ENCODE measurements at places on chromosomes 4 and X.

GRCh38 chrX:23008431-23009099, 8.8 kb downstream of the DDX53 start:
- no peak for DNase-seq

DNA sequence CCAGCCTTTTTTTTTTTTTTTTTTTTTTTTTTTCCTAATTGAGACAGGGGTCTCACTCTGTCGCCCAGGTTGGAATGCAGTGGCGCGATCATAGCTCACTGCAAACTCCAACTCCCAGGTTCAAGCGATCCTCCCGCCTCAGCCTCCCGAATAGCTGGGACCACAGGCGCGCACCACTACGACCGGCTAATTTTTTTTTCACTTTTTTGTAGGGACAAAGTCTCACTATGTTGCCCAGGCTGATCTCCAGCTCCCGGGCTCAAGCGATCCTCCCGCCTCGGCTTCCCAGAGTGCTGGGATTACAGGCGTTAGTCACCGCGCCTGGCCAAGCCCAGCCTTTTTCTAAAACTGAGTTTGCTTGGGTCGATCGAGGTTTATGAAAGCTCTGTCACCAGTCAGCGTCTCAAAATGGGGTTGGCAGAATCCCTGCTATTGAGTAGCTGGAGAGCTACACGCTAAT, 1.3 kb upstream of the OTUD5 start:
- DNase-seq: no peak

GRCh38 chrX:48493890-48494364, 14.9 kb upstream of the PORCN start:
- no peak for DNase-seq

GRCh38 chrX:127129510-127129909, 310.0 kb downstream of the PRR32 start:
- no peak for DNase-seq

DNA sequence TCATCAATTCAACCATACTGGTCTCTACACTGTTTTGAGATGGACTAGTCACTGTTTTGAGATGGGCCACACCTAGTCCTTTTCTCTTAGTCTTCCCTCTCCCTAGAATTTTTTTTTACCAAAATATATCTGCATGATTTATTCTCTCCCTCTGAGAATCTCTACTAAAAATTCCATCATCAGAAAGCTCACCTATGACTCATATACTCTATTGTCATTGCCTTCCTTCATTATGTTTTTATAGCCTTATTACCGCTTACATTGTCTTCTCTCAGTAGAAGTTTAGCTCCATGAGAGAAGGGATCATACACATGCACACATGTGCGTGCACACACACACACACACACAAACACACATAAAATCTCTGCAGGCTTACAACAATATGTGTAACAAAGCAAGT, 303.6 kb downstream of the PCDH10 start:
- DNase-seq: no peak

- no peak for DNase-seq
Observed at GRCh38 chr4:10582059-10582686, 102.4 kb downstream of the CLNK start.

DNA sequence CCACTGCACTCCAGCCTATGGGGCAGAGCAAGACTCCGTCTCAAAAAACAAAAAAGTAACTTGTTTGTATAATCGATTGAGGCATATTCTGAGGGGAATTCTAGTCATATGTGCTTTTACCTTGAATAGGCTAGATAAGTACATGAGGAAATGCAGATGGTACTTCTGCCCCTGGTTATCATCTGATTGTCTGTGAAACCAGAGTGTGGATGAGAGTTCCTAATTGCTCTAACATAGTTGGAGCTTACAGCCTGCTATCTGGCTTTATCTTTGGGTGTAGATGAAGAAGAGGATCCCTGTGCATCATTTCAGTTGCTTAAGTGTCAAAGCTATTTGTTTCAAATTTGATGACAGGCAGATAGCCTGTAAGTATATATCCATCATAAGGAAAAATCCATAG, 205.1 kb downstream of the RAPGEF2 start:
- DNase-seq: no peak

DNA sequence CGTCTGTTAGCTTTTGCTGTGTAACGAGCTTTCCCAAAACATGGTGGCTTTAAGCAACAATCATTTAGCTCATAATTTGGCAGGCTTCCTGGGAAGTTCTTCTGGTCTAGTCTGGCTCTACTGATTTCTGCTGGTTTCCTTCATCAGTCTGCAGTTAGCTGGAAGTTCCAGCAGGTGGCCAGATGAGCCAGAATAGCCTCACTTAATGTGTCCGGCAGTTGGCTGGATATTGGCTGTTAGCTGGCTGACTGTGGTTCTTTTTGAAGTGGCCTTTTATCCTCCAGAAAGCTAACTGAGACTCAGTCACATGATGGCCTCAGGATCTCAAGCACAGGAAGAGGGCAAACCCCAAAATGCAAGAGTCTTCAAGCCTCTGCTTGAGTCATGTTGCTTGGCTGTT, 34.9 kb downstream of the FTHL17 start:
- peak; percentile 1 for DNase-seq

GRCh38 chr4:26005764-26006163, 91.7 kb downstream of the SMIM20 start:
- DNase-seq: no peak

DNA sequence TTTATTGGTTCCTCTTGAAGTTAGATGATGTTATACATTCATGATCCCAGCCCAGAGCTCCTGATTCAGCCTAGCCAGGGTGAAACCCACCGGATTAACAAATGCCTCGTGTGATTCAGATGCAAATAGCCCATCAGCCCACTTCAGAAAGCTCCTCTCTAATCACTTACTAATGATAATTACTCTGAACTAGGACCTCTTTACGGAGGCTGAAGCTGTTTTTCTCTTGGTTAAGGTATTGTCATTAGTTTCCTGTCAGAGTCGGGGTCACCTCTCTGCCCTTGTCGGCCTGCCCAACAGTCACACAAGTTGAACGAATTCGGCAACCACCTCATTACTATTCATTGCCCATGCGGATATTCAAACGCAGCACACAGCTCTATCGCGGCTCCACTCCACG, 36.6 kb downstream of the ZFP42 start:
- DNase-seq: no peak

GRCh38 chr4:71453531-71453930, 114.7 kb downstream of the SLC4A4 start:
- DNase-seq: peak; percentile 28
